ENCODE measurements at places on chromosomes 2 and 18.

DNA sequence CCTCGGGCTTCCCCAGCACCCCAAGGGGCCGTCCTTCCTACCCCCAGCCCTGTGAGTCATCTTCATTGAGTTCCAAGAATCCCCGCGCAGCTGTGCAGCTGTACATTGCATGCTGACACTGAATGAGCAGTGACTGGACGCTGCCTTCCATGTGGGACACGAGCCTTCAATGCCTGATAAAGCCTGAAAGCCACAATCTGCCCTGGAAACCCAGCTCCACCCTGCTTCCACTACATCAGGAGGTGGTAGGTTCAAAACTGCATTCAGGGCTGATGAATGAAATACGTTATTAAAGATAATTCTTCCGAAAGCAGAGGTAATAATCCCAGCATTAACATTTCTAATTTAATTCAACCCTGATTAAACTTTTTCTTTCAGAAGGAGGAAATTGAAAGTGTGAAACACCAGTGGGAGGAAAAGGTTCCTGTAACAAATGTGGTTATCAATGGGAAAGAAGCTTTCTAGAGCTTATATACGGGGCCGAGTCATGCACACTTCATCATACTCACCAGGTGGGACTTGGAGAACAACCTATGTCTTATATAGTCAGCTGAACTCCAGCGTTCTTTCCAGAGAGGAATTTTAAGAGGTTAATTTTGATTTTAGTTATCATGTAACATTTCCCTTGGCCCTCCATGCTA, 360.1 kb downstream of the LPIN1 start:
- peak; percentile 43 for DNase-seq

GRCh38 chr2:25491966-25492532, 150.3 kb upstream of the DNMT3A start:
- DNase-seq, result no peak

DNA sequence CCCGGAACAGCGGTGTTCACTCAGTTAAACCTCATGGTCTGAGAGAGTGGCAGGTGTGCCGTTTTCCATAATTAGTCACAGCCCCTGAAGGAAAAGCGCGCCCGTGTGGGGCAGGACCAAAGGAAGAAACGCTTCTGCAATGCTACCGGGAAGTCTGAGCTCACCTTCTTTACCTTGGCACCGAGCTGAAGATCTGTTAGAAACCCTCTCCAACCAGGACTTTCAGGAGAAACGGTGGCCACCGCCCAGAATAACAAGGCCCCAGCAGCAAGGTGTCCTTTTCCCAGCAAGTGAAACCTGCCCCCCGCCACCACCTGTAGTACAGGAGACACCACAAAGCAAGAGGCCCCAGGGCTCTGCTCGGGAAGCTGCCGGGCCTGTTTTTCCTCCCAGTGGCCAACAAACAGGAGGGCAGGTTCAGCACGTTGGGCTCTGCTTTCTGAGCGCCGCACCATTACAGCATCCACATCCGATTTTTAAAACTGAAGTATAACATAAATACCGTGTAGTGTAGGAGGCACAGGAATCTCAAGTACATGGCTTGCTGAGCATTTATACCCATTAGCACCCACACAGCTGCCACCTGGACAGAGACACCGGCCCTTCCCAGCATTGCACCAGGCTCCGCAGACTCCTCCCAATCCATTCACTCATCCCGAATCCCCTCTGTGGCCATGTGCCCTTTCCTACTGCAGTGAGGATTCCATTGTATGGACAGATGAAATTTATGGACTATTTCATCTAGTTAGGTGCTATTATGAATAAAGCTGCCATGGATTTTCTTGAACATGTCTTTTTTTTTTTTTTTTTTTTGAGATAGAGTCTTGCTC, 121.8 kb upstream of the RIOK3 start:
- DNase-seq, result no peak

DNA sequence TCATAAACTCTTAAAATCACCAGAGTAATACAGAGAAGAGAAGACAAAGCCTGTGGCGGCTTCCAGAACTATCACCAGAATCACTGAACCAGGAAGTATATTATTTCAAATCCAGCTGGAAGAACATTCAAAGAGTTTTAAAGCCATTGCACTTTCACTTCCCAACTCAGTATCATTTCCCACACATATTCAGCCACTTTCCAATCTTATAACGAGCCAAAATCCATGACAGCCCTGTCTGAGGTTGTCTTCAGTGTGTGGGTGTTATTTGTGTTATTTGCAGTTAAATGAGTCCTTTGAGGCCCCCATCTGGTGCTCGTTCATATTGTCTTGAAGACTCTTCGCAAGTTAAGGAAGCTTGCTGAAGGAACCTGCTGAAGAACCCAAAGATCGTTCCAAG, 559.9 kb downstream of the TSN start:
- no peak for DNase-seq

DNA sequence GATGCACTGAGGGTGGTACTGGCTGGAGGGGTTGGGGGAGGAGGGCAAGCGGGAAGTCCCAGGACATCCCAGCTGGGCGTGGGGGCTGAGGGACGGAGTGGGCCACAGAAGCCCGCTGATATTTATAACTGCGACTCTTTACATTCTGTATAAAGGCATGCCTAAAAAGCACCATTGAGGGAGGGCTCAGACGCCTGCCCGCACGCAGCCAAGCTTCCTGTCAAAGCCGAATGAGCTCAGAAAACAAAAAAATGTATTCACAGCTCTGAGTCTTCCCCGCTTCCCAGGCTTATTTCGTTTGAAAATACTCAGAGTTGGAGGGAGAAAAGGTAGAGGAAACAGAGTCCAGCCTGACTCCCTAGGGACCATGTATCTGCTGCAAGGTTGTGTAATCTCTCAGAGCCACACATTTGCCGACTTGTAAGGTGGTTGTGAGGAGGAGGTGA, 170.1 kb upstream of the HAAO start:
- peak; percentile 28 for DNase-seq

- no peak for DNase-seq
These were observed 180.6 kb upstream of the GLI2 start for GRCh38 chr2:120555092-120555491.

- DNase-seq, result no peak
These were observed 28.0 kb downstream of the PLA2R1 start for GRCh38 chr2:160034396-160034795.

DNA sequence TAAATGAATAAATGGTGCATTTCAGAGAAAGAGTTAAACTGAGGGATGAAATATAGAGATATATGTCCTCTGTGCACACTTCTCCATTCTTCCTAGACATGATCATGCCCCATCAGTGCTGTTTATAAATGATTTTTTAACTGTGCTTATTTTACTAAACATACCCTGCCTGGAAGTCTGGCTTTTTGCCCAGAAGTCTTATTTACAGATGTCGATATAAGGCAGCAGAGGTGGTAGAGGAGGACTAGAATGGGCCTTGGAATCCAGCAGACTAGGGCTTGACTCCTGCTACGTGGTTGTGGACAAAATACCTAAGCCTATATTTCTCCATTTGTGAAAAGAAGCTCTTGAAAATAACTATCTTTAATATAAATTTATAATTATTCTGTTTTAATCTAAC, 355.5 kb downstream of the RAD51AP2 start:
- no peak for DNase-seq

DNA sequence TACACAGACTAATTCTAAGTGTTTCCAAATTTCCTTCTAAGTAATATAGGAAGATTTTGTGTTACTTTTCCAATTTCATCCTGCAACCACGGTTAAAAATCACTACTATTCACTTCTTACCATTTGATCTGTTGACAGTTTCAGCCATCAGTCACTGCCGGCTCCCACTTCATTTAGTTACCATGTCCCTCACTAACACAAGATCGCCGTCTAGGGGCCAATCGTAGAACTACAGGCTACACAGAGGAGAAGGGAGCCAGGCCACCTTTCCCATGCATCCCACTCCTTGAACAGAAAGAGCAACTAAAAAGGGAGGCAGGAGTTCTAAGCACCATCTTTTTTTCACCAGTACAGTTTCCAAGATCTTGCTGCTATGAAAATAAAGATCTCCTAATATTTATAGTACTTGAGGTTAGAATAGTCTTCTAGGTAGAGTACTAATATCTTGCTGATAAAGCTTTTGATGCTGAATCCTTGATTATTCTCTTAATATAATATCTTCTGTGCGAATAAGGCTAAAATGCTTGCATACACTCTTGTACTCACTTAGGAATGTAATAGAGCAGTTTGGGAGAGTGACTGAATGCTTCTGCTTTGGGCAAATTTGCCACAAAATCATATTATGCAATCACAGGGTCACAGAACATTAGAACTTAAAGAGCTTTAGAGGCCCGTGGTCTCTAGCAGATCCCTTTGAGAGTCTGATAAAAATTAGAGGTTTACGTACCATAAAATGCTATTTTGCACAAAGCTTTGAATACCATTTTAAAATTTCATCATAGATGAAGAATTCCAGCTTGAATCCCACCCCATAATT, 39.5 kb upstream of the CYP1B1 start:
- DNase-seq, result peak; percentile 80

DNA sequence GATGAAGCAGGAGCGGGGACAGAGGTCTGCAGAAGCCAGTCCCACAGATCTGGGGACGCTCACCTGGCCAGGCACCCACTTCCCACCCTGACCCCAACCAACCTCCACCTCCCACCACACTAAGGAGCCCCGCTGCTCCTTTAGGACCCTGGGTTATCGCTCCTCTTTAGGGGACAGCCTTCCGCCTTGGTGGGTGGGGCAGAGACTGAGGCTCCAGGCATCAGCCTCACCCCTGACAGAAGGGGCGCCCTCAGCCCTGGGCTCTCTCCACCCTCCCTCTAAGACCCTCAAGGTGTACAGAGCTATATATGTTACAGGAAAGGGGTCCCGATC, 33.5 kb upstream of the SLC66A3 start:
- DNase-seq, result no peak

DNA sequence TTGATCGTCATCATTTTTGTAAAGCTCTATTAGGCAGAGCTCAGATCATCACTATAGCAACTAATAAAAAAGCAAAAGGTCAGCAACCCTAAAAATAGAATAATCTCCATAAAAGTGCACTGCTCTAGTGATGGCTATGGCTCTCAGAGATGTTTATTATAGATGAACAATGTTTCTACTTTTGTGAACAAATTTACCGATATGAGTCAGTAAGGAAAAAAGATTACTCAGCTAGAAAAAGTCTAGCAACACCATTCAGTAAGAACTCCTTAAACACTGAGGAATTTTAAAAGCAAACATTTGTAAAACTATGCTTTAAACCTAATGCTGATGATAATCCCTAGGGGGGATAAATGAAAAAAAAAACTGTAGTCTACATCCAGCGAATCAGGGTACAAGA, 69.6 kb downstream of the ACVR1C start:
- DNase-seq, result no peak

DNA sequence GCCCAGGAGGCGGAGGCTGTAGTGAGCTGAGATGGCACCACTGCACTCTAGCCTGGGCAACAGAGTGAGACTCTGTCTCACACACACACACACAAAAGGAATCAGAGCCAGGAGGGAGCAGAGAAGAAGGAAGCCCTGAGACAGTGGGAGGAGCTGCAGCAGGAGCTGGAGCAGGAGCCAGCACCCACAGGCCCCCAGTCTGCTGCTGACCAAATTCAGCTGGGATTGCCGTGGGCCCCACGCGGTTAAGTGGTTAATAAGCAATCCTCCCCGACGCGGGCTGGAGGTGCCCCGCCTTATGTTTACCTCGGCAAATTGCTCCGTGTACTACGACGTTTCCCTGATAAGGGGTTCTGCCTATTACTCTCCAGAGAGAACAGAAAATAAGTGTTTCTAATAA, 265.3 kb downstream of the TWIST2 start:
- DNase-seq, result no peak

GRCh38 chr18:54939361-54939917, 19.8 kb downstream of the CCDC68 start:
- peak; percentile 7 for DNase-seq

DNA sequence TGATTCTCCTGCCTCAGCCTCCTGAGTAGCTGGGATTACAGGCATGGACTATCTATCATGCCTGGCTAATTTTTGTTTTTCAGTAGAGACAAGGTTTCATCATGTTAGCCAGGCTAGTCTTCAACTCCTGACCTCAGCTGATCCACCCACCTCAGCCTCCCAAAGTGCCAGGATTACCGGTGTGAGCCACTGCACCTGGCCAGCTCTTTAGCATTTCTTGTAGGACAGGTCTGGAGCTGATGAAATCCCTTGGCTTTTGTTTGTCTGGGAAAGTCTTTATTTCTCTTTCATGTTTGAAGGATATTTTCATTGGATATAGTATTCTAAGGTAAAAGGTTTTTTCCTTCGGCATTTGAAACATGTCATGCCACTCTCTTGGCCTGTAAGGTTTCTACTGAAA, 20.2 kb downstream of the VPS54 start:
- no peak for DNase-seq

Data from GM12865 (cell line).